Gastrocnemius medialis (tissue), 4 donors: ENCODE measurements at places on chromosomes 16 and 17.

GRCh38 chr17:36512641-36513040 is 22.0 kb downstream of the MYO19 start:
- DNase-seq: no peak

GRCh38 chr17:333626-334396 is 18.8 kb downstream of the RPH3AL start:
- DNase-seq: peak; percentile 78

- no peak for DNase-seq
Measured at GRCh38 chr17:35142467-35142796, 329 bp upstream of the NLE1 start.

- no peak for DNase-seq
Measured at GRCh38 chr17:73189417-73190099, 3.3 kb upstream of the COG1 start.

- DNase-seq: no peak
Measured at GRCh38 chr17:48840441-48840840, 9.6 kb downstream of the CALCOCO2 start.

DNA sequence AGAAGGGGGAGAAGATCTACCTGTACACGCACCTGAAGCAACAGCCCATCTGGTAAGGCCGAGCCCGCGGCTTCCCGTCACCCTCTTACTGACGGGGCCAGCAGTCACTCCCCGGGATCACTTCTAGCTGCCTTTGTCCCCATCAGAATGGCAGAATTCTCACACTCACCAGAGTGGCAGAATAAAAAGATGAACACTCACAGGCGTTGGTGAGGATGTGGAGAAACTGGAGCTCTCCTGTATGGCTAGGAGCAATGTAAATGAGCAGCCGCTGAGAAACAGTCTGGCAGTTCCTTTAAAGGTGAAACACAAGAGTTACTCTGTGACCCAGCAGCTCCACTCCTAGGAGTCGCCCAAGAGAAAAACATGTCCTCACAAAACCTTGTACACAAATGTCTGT is 33.3 kb downstream of the CIBAR2 start:
- no peak for DNase-seq

DNA sequence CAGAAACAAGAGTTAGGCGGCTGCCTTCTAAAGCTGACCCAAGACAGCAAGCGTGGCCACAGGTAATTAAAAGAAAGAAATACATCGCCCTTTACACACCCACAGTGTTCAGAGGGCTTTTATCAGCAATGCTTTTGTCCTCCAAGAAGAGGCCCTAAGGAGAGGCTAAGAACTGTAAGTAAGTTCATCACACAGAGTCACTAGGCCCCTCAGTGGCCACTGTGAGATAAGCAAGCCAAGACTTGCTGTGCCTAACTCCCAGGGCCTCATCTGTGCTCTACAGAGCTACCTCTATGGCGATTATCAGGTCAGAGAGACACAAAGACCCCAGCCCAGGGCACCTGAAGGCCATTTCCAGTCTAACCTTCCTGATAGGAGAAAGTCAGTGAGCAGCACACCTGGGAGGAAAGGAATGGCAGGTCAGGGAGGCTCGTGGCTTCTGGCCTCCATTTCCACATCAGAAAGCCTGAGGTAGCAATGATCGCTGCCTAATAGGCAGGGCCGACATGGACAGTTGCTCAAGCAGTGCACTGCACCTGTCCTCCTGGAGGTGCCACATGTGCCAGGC is 545.2 kb upstream of the CDH11 start:
- no peak for DNase-seq

DNA sequence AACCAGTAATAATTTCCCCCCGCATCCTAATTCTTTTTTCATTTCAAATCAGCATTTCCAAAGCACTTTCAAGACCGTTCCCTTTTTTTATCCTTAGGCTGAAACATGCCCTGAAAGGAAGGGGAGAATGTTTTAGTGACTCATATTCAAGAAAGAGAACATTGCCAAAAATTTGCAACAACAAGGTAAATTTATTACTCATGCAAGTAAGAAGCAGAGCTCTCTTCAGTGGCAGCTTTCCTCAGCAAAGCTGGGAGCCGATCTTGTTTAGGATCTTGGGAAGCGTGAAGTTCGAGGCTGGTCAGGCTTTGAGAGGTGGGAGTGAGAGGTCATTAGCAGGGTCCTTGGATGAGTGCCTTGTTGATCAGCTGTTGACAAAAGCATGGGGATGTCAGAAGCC is 129.5 kb downstream of the PRKCA start:
- no peak for DNase-seq

DNA sequence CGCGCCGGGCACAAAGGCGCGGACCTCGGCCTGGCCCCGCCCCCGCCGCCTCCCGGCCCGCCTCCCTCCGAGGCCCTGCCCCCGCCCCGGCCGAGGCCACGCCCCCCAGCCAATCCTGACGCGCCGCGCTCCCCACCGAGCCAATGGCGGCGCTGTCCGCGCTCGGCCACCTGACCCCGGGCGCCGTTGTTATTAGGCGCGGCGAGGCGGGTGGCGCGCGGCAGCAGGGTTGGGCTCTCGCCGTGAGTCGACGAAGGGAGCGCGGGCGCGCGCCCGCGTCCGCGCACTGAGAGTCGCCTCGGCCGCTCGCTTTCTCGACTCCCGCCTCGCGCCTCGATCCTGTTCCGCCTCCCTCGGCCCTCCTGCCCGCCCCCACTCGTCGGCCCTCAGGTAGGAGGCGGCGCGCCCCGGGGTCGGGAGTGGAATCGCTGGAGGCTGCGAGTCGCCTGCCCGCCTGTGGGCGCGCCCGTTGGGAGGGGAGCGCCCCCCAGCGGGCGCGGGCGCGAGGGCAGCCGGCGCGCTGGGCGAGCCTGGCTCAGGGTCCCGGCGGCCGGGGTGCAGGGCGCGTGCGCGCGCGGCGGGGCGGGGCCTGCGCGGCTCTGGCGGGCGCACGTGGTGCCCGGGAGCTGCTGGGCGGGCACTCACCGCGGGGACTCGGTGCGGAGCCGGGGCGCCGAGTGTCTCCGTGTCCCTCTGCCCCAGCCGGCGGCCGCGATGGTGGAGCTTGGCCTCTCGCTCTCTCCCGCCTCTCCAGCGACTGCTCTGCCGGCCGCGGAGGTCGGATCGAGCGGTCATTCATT is 405 bp upstream of the CBLN1 start:
- peak; percentile 63 for DNase-seq

DNA sequence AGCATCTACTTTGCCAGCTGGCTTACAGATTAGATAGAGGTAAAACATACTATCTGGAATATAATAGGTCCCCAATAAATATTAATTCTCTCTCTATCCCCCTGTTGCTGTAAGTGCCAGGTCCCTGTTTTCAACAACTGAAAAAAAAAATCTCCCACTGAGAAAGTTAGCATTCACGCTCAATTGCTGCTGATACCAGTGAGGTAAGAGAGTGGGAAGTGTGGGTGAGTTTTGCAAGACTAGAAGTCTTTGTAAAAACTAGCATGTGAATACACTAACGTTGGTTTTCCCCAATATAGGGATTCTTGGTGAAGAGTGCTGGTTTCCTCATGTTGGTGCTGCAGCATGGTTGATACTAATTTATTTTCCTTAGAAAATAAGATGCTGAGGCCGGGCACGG is 11.7 kb upstream of the TAOK1 start:
- no peak for DNase-seq

DNA sequence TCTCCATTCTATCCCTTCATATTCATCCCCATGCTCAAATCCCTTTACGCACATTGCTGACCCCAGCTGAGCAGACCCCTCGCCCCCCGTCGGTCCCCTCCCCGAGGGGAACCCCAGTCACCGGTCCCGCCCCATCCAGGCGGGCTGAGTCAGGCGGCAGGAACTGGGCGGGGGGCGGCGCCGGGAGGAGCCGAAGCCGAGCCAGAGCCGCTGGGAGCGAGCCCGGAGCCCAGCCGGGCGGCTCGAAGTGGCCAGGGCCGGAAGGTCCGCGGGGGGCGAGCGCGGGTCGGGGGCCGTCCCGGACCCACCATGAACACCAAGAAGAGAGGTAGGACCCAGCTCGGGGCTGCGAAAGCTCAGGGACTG is 8.6 kb downstream of the RIPOR1 start:
- no peak for DNase-seq

GRCh38 chr16:13254998-13255614 is 353.7 kb downstream of the SHISA9 start:
- DNase-seq: no peak

- no peak for DNase-seq
Measured at GRCh38 chr17:75692976-75693375, 25.8 kb downstream of the SAP30BP start.

- DNase-seq: peak; percentile 83
Measured at GRCh38 chr16:14529010-14529669, 100.9 kb downstream of the PARN start.

GRCh38 chr16:82694239-82694874 is 67.6 kb downstream of the CDH13 start:
- no peak for DNase-seq

- no peak for DNase-seq
Measured at GRCh38 chr17:57980522-57980921, 7.5 kb downstream of the VEZF1 start.

- DNase-seq: peak; percentile 52
Measured at GRCh38 chr16:10923146-10923649, 19.1 kb downstream of the DEXI start.

GRCh38 chr17:29593591-29594518 is 923 bp downstream of the ANKRD13B start:
- DNase-seq: no peak

GRCh38 chr16:15426796-15427195 is 7.6 kb upstream of the BMERB1 start:
- no peak for DNase-seq

- no peak for DNase-seq
Measured at GRCh38 chr17:81898029-81898866, 3.8 kb upstream of the NPB start.

DNA sequence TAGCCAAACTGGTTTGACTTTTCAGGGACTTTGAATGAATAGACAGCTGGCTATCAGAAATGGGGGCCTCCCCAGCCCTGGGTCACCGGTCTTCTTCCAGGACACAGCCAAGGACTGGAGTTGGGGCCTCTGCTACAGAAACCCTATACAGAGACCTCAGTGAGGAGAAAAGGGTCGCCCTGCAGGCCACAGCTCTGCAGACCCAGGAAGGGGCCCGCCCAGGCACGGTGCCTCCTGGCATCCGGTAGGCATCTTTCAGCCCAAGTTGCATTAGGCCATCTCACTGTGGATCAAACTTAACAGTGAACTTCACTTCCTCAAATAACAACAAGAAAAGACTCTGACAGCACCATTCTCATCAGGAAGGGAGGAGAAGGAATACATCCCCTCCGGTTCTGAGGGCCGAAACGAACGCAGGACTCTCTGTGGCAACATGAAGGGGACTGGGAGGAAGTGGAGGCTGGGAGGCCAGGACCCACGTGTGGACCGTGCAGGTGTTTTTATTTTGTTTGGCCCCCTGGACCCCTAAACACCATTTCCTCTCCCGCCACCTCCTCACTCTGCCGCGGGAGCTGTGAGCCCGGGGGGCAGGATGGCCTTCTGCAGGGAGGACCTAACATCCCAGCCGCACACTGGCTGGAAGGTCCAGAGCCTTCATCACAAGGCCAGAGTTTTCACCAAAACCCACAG is 7.2 kb downstream of the SLC38A10 start:
- no peak for DNase-seq

- DNase-seq: no peak
Measured at GRCh38 chr16:16937576-16937975, 533.2 kb downstream of the XYLT1 start.

- DNase-seq: no peak
Measured at GRCh38 chr16:72474501-72475123, 302.7 kb upstream of the PMFBP1 start.

- DNase-seq: peak; percentile 58
Measured at GRCh38 chr17:57861790-57862693, 12.2 kb upstream of the MRPS23 start.

- DNase-seq: no peak
Measured at GRCh38 chr17:57377094-57377493, 120.8 kb downstream of the MSI2 start.

GRCh38 chr16:79754501-79754900 is 154.0 kb upstream of the MAF start:
- no peak for DNase-seq

- DNase-seq: no peak
Measured at GRCh38 chr17:20171741-20172365, 162.7 kb downstream of the SPECC1 start.

DNA sequence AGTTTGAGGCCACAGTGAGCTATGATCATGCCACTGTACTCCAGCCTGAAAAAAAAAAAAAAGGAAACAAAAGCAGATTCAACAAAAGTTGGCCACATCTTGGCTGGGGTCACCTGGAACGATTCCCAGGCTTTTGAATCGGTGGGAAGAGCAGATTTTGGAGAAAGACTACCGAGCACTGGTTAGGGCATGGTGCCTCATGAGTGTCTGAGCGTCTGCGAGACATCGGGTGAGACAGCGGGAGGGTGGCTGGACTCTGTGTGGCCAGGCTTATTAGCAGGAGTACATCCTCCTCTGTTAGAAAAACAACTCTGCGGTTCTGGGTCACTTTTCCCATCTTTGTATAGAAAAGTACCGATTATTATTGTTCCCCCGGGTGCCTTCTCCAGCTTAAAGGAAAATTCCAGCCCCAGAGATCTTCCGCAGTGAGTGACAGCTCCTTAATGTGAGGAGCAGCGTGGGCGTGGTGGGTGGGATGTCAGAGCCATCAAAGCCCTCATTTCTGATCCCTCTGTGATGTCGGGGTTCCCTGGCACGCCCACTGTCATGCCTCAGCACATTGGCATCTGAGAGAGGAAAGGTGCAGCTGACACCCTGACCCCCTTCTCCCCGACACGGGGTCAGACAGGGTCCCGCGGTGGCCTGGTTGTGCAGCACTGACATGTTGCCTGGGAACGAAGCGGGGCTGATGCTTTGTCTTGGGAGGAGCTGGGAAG is 6.9 kb downstream of the RGS9 start:
- no peak for DNase-seq

GRCh38 chr16:74865922-74866598 is 91.4 kb upstream of the FA2H start:
- no peak for DNase-seq

- DNase-seq: no peak
Measured at GRCh38 chr17:57929386-57929785, 25.8 kb downstream of the CUEDC1 start.

GRCh38 chr16:49700251-49701064 is 155.5 kb downstream of the ZNF423 start:
- no peak for DNase-seq

GRCh38 chr17:77677211-77677610 is 281.3 kb upstream of the TNRC6C start:
- DNase-seq: peak; percentile 47

GRCh38 chr17:42111265-42111636 is 1.3 kb downstream of the DHX58 start:
- no peak for DNase-seq

GRCh38 chr16:59330019-59330670 is 596.0 kb upstream of the GOT2 start:
- DNase-seq: no peak
